ENCODE measurements at places on chromosomes 3 and 15.

DNA sequence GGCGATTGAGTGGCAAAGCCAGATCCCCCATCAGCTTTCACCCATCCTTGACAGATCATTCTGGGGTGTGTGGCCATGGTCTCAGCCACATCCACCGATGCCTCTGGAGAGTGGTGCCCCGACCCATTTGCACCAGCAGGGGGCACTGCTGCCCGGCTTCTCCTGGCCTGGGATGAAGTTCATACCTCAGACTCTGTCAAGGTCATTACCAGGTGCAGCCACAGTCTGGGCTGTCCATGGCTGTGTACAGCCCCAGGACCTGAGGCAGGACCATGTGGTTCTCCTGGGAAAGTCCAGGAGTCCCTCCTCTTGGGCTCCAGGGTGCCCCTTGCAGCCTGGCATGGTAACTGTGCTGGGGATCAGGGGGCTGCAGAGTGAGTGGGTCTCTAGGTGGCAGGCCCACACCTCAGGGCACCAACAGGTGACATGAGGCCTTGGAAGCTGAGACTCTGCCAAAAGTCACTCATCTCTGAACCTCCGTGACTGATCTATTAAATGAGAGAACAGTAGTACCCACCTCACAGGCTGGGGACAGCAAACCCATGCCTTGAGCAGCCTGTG, 67.2 kb downstream of the CACNA2D2 start:
- DNase-seq: no peak

GRCh38 chr3:184022323-184022722, 4.6 kb upstream of the ABCC5 start:
- no peak for DNase-seq

- DNase-seq: no peak
Measured at GRCh38 chr3:40057077-40057476, 247.7 kb downstream of the MYRIP start.

DNA sequence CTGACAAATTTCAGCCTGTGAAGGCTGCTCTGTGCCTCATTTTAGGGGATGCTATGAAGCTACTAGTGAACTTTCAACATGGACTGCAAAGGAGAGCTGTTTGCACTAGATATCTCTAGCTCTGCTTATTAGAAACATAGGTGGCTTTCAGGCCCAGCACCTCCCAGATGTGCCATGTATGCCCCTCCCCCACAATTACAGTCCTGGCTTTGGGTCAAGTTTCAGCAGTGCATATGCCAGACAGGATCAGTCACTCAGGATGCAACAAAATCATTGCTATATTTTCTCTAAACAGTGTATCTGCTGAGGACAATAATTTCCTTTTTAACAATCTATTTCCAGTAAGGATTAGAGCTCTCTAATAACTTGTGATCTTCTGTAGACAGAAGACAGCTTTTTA, 178.8 kb upstream of the STAC start:
- no peak for DNase-seq

DNA sequence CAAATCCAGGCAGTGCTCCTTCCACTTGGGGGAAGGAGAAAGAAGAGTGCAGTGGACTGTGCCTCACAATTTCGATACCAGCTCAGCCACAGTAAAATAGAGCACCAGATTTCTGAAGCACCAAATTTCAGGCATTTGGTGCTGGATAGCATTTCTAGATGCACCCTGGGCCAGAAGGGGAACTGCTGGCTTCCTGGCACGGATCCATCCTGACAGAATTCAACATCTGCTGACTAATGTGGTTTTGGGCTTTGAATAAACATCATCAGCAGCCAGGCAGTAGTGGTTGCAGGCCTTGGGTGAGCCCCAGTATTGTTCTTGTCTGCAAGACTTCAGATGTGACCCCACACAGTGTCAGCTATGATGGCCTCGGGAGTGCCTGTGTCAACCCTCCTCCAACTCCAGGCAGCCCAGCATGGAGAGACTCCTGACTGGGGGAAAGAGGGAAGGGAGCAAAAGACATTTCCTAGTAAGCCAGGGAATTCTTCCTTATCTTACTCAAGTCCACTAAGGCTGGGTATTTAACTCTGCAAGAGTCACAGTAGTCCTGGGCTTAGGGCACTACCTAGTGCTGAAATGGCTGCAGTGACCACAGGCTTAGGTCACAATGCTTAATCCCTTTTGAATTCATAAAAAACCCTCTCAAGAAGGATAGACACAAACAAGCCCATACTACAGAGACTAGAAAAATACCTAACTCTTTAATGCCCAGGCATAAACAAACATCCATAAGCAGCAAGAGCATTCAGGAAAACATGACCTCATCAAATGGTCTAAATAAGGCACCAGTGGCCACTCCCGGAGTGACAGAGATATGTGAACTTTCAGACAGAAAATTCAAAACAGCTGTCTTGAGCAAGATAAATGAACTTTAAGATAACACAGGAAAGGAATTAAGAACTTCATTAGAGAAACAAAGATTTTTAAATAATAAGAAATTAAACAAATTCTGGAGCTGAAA, 74.7 kb downstream of the SPATA16 start:
- no peak for DNase-seq

DNA sequence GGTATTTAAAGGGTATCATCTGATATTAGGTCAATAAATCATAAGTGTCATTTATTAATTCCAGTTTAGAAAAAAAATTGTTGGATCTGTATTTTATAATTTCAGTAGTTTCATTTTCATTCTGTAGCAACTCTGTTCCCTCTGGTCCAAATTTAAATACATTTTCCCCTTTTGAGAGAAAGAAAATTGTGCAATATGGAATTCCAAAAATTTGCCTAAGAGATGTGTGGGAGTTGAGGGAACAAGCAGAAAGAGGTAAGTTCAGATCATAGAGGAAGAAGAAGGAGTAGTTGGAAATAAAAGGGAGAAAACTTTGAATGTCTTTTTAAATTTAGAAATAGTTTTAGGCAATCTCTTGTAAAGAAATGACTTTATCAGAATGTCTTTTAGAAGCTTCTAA, 48.9 kb upstream of the MME start:
- DNase-seq: no peak

- no peak for DNase-seq
Measured at GRCh38 chr3:13352621-13353131, 67.4 kb downstream of the NUP210 start.

DNA sequence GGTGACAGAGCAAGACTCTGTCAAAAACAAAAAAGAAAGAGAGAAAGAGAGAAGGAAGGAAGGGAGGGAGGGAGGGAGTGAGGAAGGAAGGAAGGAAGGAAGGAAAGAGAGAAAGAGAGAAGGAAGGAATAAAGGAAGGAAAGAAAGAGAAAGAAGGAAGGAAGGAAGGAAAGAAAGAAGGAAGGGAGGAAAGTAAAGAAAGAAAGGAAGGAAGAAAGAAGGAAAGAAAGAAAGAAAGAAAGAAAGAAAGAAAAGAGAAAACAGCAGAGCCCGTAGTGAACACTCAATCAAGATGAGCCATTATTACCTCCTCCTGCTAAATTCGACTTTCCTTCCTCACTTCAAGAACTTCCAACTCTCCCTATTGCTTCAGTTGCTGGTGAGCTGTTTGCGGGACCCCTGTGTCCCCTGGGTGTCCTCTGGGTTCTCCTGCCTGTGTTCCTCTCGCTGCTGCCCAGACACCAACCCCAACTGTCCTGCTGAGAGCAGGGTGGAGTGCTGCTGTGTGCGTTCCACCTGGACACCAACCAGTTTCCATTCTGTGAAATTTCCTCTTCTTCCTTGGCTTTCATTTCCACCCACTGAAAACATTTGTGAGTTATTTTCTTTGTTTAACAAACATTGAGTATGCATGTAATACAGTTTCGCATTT, 266.4 kb downstream of the FAM43A start:
- DNase-seq: no peak

DNA sequence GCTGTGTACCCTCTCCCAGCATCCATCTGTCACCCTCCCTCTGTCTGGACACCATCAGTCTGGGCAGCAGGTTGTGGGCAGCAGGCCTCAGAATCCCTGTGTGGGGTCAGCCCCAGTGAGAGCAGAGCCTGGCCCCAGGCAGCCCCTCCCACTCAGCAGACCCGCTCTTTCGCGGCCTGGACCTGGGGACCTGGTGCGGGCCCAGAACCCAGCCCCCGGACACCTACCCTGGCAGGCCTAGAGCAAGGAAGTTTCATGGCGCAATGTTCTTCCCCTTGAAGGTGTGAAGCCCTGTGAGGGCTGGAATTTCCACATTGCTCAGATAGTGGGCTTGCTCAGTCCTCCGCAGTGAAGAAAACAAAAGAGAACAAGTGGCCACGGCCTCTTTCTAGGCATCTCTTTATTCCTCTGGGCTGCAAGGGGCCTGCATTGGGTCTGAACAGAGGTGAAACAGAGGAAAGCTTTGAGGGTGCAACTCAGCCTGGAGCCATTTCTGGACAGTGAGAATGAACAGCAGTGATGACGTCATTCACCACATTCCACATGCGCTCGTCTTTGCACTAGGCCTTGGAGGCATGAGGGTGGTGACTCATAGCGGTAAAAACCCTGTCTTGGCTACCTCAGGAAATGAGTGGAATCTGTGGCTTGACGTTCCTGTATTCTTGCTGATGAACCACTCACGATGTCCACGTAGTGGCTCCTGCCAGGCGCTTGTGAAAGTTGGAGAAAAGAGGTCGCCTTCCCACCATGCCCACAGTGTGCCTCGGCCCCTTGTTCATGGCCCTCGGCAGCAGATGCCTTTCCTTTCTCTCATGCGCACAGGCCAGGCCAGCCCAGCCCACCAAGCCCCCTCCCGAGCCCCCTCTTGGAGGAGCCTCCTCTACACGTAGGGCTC, 66.1 kb downstream of the SLC30A4 start:
- peak; percentile 43 for DNase-seq

DNA sequence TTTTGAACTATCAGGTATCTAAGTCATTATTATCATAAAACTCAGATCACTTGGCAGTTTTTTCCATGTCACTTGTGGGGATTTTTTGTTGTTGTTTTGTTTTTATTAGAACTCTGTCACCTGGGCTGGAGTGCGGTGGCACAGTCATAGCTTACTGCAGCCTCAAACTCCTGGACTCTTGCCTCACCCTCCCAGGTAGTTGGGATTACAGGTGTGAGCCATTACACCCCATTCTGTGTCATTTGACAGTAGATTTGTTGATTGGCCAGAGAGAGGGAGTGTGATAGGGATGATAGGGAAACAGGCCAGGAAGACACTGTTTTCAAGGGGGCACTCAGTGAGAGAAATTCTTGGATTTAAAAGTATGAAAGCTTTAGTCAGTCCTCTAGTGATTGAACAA, 54.7 kb upstream of the SCAANT1 start:
- no peak for DNase-seq

- no peak for DNase-seq
Measured at GRCh38 chr15:79218588-79219200, 63.8 kb upstream of the ANKRD34C start.

- DNase-seq: no peak
Measured at GRCh38 chr15:70892912-70893560, 410 bp downstream of the LRRC49 start.

GRCh38 chr3:113270068-113270467, 58.7 kb downstream of the BOC start:
- no peak for DNase-seq

DNA sequence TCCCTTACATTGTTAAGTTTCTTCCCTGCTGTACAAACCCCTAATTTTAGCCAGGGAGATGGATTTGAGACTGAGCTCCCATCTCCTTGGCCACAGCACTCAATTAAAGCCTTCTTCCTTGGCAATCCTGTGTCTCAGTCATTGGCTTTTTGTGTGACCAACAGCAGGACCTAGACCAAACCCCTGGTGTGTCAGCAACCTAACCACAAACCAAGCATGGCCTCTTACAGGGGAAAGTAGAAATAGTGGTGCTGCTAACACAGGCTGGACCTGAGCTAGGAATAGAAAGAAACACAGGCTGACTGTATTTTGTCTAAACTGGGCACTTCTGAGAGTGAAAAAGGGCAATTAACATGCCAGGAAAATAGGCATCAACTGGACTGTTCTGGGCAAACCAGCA, 37.9 kb downstream of the PPCDC start:
- DNase-seq: no peak

DNA sequence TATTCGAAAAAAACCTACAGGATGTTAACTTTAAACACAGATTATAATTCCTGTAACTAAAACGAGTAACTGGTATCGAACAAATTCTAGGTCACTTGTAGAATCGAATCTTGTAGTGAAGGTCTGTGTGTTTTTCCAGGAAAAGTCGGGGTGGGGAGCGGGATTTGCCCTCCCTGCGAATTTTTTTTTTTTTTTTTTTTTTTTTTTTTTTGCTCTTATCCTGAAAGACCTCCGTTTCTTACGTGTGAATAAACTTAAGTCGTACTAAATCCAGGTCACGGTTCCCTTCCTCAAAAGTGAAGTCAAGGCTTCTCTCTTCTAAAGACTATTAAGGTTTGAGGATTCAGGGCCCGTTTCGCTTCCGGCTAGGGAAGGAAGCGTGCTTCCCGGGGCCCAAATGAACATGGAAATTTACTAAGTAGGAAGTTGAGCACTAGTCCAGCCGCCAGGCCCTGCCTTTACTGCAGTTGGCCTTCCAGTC, 770 bp downstream of the TBC1D5 start:
- no peak for DNase-seq

GRCh38 chr3:144244662-144245061, 273.0 kb downstream of the DIPK2A start:
- DNase-seq: no peak

DNA sequence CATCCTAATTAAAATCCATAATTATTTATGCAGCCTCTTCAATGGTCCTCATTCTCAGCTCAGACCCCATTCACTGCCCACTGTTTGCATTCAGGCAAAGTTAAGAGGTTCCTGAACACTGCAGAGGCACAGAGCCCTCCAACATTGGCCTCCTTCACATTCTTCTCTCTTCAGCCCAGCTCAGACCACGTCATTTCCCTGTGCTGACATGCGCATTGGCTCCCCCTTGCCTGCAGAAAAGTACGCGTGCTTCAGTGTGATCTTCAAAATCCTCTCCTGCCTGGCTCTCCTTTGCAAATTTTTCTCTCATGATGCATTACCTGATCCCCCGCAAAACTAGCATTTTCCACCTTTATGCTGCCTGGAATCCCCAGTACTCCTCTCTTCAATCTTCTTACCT, 552.3 kb downstream of the NTRK3 start:
- DNase-seq: no peak

DNA sequence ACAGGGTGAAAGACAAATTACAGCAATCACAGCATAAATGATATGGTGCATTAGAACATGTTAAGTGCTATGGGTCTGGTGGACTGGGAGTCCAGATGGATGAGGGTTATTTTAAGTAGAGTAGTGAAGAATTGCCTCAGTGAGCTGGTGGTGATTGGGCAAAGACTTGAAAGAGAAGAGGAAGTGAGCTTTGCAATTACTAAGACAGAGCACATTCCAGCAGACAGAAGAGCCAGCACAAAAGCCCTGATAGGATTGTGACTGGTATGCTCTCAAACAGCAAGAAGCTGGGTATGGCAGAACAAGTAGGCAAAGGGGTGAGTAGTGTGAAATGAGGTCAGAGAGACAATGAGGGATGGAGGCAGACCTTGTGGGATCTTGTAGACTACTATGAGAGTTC, 2.1 kb upstream of the ACKR4 start:
- no peak for DNase-seq

GRCh38 chr3:72818905-72819304, 29.3 kb downstream of the SHQ1 start:
- no peak for DNase-seq
